Activated CD4-positive, alpha-beta memory T cell treated with anti-CD3 and anti-CD28 coated beads for 36 hours (primary cell): ENCODE measurements at places on chromosomes 5 and 9. TPM values are rescaled to one million over a fixed set of nuclear protein-coding genes. Genes with fewer than 3 reads are reported as not detected.

Gene GPR151
- not detected for total RNA-seq

Gene RMRP
- 10,694 TPM for total RNA-seq

Gene ANKRD55
- total RNA-seq: 2.6 TPM

Gene PCDHGB5
- 0.15 TPM for total RNA-seq

- H3K4me1 ChIP-seq: no peaks in the 10 kb centered on the region
- peaks cover 7% of the 10 kb centered on the region for H3K27me3 ChIP-seq
- no peak for DNase-seq
- no peak overlapping the region for H3K4me3 ChIP-seq
- no peaks in the 10 kb centered on the region for H3K36me3 ChIP-seq
- H3K27ac ChIP-seq: no peak overlapping the region
Measured at GRCh38 chr5:168813184-168813968, 234.2 kb upstream of the PANK3 start.

DNA sequence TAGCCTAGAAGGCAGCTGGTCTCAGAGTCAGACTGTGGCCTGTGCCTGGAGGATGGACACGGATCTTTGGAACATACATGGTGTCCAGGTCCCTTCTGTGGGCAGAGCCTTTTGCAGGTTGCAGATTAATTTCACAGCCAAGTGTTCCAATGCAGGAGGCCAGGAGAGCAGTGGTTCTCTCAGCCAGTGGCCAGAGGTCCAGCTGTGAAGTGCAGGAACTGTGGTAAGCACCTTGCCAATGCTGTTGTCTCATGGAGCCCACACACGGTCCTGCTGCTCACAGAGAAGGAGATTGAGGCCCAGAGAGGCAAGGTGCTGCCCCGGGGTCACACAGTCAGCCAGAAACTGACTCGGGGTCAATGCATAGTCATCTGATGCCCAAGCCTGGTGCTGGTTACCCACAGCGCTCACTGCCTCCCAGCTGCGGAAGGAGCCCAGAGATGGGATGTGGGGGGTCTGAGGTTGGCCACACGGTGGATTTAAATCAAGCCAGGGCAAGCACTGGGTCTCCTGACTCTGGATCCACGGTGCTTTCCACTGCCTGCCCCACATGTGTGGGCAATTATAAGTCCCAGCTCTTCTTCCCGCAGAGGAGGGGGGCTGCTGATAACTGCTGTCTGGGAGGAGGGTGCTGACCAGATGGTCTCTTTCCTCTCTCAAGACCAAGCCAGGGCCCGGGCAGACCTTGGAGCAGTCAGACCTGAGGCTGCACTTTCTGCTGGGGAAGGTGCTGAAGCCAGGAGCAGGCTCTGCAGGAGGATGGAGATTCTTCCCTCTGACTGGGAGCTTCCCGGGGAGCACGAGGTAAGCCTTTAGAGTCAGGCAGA is 2.8 kb downstream of the PDGFRB start:
- no peak for DNase-seq
- H3K27ac ChIP-seq: no peak overlapping the region
- peaks cover 24% of the 10 kb centered on the region for H3K27me3 ChIP-seq
- no peaks in the 10 kb centered on the region for H3K36me3 ChIP-seq

DNA sequence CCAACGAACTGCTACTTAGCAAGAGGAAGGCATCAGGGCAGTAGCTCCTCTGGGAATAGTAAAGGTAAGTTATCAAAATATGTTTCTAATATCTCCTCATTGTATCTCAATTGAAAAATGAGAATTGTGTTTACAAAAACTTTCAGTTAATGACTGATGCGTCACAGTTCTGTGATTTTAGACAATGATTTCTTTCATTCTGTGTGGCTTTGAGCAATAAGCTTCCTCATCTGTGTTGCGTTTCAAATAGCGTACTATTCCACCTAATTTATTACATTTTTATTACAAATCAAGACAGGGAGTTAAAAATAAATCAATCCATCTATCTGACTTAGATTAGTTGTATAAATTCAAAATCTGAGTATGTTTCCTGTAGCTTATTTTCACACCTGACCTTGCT is 145.0 kb downstream of the CAAP1 start:
- H3K27ac ChIP-seq: no peak overlapping the region
- peaks cover 2% of the 10 kb centered on the region for H3K4me1 ChIP-seq
- H3K4me3 ChIP-seq: no peak overlapping the region
- H3K27me3 ChIP-seq: peaks cover 5% of the 10 kb centered on the region
